Activated CD4-positive, alpha-beta T cell treated with anti-CD3 and anti-CD28 coated beads, Interleukin-2, amount 50 U/mL, for 4 hours (primary cell): ENCODE measurements at places on chromosomes 2 and 18.
A peak's percentile ranks its signal among the peaks of the same experiment; 100 is the strongest.

DNA sequence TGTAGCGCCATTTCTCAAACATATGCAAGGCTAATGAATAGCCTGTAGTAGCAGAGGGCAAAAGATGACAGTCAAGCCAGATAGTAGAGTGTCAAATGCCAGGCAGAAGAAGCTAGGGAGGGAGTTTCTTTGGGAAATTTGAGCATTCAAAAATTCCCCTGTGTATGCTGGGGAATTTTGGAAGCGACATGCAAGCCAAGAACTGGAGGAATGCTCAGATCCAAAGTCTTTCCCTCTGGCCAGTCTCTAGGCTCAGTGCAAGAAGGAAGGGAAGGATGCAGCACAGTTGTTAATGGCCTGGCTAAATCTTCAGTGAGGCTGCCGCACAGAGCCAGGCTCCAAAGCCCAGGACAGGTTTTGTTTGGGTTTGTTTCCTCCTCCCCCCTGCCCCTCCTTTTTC is 59.9 kb downstream of the ATP9B start:
- no peak for DNase-seq

DNA sequence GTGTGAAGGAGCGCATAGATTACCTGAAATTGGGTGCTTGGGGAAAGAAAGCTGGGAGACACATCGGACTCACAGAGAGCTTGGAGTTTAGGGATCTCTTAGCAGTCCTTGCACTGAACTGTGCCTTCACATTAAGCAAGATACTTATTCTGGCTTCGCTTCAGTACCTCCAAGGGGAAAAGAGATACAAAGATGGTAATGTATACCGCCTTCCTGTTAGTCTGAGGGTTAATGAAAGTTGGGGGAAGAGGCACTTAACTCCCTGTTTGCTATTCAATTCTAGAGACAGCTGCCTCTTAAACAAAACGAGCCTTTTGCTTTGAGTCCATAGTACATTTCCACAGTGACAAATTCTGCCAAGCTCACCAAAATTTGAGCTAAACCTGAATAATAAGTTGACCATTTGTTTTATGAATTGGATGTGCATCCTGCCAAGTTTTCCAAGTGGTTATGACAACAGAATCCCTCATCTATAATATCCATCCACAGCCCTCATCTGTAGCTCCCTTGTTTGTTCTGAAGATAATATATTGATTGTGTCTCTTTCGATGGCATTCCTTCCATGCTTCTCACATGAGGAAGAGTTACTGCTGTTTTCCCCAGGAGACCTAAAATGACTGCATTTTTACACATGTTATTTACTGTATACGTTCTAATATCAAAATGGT is 287.1 kb upstream of the ATP5MC3 start:
- DNase-seq, result no peak

- DNase-seq, result no peak
Observed at GRCh38 chr18:59562751-59563150, 134.5 kb downstream of the CCBE1 start.

DNA sequence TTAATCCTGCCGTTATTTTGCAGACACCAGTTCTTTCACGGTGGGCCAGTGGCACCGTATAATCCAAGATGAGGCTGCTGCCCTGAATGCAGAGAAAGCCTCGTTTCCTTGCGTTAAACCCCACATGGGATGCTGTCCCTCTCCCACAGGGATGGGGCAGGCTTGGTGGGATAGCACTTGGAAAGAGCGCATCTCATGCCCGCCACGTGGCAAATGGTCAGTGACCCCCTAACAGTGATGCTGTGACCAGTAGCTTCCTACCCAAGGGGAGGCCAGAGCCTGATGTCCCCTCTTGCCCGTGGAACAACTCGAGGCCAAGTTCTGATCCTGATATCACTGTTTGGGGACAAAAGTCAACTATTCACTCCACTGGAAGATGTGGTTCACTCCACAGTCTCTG is 73.3 kb downstream of the RHOB start:
- no peak for DNase-seq

DNA sequence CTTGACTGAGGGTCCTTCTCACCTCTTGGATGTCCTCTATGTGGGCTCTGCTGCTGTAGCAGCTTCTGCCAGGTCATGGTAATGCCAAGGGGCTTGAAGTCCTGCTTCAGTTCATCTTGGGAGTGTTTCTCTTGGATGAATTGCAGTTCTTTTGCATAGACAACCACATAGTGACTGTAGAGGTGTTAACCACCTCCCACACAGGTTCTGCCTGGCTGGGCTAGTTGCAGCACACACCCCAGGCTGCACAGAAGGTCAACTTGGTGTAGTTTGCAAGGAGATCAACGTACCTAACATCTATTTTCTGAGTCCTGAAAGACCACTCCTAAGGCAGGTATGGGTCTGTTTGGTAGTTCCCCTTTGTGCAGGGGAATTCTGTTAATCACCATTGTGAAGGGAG is 108.1 kb downstream of the ADCYAP1 start:
- DNase-seq, result no peak

DNA sequence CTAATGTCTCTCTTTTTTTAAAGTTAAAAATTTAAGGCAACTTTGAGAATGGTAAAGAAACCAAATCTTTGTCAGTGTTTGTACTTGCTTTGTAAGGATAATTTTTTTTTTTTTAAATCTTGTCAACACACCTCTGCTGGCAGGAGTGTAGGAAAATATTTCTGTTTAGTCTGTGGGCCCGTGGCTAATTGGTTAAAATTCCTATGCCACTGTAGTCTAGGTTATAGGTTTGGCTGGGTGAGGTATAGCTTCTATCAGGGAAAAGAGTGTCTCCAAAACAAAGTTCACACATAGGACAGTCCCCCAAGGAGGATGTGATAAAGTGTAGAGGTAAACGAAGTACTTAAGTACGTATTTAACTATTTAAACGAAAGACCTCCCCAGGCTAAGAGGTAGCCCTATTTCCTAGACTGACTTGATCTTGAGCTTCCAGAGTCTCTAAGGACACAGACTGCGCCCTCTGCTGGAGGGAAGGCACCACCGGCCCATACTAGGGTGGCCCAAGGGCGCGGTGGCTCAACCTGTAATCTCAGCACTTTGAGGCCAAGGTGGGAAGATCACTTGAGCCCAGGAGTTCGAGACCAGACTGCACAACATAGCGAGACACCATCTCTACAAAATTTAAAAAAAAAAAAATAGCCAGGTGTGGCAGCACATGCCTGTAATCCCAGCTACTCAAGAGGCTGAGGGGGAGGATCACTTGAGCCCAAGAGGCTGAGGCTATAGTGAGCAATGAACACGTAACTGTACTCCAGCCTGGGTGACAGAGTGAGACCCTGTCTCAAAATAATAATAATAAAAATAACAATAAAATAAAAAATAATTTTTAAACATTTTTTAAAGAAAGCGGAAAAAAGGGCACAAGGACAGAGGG is 8.9 kb downstream of the TEX44 start:
- DNase-seq, result peak; percentile 75
